ENCODE measurements at places on chromosomes 2 and 18.

DNA sequence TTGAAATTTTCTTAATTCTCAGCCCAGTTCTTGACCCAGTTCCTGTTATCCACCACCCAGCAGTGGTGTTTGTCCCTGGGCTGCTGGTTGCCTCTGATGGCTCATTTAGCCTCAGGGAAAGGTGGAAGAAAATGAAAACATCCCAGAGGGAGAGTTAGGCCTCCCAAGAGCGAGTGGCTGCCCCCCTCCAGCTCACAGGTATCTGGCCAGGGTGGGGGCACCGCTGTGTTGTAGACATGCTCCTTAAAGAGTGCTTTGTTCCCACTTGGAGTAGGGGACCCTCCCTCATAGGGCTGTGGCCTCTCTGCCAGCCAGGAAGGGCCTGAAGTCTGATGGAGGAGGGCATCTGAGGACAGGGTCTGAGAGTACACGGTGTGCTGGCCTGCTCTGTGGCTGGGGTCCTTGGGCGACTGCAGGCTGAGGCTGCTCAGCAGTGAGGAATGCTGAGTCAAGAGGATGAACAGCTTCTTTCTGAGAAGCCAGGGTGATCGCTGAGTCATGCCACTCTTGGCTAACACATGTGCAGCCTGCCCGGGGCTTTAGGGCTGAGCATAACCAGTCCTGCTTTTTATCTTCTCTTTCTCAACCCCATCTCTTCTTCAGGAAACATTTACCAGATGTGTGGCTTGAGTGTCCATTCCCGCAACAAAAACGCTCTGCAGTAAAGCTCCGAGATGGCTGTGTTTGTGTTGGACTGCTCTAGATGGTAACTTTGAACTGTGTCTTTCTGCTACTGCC is 72.3 kb downstream of the IL1R2 start:
- DNase-seq: peak; percentile 93

DNA sequence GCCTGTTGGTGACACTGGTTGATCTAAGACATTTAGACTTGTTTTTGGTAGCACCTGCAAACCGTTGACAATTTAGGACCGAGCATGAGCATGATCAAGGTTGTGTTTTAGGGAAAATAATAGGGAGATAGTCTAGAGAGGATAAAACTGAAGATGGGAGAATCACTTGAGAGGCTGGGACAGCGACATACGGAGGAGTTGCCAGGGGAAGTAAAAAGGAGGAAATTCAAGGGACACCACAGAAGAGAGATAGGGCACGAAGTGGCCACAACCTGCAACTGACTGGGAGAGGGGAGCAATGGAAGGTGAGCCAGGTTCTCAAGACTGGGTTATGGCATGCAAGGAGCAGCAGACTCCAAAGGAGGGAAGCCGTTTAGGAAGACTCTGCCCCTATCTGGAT is 1.4 kb upstream of the ATP8B1 start:
- DNase-seq: peak; percentile 0

GRCh38 chr2:71937396-71937795 is 210.3 kb downstream of the CYP26B1 start:
- no peak for DNase-seq

- no peak for DNase-seq
These were observed 19.8 kb downstream of the SMIM21 start for GRCh38 chr18:75407468-75408437.

DNA sequence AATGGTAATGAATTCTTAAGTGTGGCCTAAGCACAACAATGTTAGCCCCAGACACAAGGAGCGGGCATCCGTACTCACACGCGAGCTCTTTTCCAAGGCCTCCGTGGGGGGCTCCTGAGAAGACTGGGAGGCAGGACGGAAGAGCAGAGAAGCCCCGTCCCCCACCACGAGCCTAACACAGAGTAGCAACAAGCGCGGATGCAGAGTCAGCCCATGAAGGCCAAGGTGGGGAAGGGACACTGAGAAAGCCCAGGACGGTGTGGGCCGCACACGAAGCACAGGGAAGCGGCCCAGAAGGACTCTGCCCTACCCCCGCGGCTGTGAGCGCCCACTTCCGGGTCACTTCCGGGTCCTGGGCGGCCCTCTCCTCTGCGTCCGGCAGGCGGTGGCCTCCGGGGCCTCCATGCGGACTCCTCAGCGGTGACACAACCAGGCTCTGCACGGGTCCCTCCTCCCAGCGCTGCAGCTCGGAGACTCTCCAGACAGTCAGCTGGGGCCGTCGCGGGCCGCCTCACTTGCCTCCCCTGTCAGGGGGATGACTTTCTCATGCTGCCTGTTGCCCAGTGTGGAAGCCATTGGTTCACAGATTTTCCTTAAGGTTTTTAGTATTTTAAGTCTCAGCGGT is 151.5 kb downstream of the MTCL1 start:
- DNase-seq: no peak

DNA sequence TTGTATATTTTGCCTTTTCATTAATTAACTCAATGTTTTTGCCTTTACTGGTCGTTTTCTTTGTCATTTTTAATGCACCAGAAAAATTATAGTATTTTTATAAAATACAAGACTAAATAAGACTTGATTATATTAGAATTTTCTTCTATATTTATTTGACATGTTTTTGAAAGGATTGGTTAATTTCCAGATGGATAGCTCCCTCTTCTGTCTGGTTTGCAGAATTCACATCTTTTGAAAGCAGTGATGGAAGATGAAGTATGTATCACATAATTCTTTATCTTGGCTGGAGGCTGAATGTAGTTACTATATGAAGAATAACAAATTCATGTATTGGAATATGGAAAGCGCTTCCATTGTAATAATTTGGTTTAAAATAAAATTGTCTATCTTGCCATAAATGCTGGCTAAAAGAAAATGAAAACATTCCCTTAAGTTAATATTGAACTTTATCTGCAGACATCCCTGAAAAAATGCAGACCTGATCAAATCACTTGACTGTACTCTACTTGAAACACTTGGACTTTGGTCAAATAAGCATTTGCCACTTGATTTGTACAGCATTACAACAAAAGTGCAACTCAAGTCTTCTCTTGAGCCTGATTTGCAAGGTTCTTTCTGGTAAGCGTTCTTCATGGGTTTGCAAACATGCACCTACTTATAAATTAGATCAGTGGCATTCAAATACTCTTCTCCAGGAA is 86.3 kb upstream of the EFEMP1 start:
- peak; percentile 2 for DNase-seq

DNA sequence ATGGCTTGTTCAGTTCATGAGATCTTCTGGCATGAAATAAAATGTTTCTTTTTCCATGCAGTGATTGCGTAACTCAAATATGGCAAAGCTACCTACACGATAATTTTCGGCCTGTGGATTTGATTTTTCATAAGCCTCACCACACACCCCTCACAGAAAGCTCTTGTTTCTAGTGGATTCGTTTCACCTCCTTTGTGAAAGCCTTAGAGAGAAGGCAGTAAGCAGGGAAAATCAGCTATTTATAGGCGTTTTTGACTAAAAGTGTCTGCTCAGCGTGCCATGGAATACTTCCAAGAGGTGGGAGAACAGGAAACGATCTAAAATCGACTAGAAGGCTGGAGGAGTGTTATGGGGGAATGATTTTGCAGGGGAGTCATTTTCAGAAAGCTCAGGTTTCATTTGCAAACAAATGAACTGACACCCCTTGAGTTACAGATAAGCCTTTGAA is 417.9 kb downstream of the TGIF1 start:
- DNase-seq: no peak

- no peak for DNase-seq
These were observed 552.9 kb downstream of the TDRD15 start for GRCh38 chr2:21676676-21677075.

DNA sequence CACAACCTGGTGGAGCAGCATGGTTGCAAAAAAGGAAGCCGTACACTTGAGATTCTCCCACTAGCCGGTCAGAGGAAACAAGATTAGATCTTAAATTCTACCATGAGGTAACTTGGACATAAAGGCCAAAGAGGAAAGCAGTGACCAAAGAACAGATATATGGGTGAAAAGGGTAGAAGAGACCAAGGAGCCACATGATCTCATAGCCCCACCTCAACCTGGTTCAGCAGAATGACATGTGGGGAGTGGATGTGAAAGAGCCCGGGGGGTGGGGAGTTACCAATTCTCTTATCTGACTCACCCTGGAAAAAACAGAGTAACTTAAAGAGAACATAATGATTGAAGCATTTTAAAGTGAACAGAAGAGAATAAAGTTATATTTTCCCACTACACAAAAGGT is 683.0 kb downstream of the DSC3 start:
- no peak for DNase-seq

DNA sequence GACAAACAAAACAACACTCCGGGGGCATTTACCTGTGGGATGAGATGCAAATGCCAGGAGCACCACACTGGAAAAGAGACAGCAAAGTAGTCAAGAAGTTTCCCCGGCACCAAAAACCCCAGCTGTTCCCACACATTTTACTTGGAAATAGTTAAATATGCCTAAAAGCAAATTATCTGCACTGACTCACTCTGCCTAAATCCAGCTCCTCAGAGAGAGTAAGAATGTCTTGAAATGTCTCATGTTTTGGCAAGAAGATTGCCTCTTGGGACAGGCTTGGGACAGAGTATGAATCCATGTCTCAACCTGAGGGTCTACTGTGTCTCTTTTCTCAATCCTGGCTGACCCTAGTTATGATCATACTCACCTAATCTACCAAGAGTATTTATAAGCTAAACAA is 87.5 kb upstream of the RIOK3 start:
- DNase-seq: no peak

DNA sequence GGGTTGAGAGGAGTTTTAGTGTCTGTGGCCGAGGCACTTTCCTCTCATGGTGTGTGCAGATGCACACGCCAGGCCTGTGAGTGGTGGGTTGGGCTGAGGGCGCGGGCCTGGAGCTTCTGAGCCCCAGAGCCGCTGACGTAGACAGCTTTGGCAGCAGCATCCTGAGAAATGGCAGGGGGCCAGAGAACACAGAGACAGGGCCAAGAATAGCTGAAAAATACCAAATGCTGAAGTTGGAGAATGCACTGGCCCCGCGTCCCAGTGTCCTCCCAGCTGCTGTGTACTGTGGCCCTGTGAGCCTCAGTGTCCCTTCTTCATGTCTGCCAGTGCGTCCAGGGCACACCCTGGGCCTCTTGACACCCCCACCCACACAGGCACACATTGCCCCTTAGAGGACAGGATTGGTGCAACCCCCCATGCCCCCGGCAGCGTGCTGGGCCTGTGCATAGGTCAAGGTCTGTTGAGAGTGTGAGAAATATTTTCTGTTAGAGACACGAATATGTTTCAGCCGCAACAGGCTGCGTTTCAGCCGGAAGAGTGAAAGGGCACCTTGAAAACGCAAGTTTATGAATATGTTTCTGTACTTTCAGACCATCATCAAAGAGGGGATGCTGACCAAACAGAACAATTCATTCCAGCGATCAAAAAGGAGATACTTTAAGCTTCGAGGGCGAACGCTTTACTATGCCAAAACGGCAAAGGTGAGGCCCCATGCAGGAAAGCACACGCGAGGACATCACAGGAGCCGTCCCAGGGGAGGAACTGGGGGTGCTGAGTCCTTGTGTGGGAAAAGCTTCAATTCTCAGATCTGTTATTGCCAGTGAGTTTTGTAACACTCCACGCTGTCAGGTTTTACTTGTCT is 33.6 kb downstream of the DGKD start:
- no peak for DNase-seq

Data from AML-193 (cell line).